ENCODE measurements at places on chromosomes 4 and X.

DNA sequence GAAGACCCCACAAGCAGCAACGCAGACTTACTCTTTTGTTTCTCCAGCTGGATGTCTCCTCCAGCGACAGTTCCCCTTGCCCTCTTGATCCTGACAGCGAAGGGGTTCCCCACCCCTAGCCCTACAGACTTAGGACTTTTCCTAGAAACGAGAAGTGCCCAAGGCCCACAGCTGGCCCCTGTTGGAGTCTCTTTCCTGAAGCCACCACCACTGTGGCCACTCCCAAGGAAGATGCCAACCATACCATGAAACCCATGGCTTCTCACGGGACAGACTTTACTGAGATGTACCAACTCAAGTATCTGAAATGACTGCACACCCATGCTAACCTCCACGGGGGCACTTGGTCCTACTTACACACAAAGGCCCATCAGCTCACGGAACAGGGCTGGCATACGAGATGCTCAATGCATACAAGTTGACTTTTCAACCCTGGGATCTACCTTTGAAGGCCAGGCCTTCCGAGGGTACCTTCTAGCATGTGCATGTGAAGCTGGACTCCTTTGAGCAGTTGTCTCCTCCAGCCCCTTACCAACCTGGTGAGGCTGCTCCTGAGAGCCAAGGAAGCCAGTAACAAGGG lies 924 bp upstream of the IRAK1 start:
- no peak for DNase-seq

GRCh38 chr4:73721435-73721834 lies 18.9 kb upstream of the CXCL8 start:
- no peak for DNase-seq

DNA sequence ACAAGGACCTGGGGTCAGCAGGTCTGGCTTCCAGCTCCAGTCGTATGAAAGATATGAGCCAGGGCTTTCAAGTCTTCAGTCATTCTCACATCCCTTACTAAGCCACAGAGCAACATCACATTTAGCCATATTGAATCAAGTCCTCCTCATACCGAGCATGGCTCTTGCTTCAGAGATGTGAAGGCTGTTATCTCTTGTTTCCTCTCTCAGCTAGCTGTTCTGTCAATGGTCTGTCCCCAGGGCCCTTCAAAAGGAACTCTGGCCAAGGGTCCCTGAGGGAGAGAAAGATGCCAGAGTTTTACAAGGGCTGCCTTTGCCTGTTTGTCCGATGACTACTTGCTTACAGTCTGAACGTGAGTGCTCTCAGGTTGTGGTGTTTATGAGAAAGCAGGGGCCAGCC lies 30.5 kb downstream of the DOCK11 start:
- no peak for DNase-seq

DNA sequence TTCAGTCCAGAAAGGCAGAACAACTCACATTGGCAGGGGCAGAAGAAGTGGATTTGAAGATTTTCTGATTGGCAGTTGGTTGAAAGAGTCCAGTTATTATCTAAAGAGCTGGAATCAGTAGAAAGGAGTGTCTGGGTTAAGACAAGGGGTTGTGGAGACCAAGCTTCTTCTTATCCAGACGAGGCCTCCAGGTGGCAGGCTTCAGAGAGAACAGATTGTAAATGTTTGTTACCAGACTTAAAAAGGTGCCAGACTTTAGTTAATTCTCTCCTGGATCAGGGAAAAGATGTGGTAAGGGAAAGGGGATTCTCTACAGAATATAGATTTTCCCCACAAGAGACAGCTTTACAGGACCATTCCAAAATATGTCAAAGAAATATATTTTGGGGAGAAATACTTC lies 36.7 kb upstream of the TLR3 start:
- DNase-seq = no peak
